ENCODE measurements at places on chromosomes 2 and 18. TPM values are rescaled to one million over a fixed set of nuclear protein-coding genes. Genes with fewer than 3 reads are reported as not detected.

DNA sequence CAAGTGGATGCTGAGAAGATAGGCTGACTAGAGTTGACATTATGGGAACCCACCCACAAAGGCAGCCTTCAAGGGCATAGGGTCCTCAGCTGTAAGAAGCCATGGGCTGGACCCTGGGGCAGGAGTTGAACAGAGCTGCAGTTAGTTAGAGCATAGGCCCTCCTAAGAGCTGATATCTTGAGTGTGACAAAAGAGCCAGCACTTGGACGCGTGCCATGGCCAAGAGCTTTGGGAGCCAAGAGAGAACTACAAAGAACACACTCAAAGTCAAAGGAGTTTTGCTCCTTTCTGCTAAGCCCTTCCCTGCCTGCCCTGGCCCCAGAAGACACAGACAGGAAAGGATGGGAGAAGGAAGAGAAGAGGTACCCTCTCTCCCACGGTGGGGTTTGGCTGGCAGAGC lies 29.9 kb upstream of the AGAP1 start:
- no peak for DNase-seq

DNA sequence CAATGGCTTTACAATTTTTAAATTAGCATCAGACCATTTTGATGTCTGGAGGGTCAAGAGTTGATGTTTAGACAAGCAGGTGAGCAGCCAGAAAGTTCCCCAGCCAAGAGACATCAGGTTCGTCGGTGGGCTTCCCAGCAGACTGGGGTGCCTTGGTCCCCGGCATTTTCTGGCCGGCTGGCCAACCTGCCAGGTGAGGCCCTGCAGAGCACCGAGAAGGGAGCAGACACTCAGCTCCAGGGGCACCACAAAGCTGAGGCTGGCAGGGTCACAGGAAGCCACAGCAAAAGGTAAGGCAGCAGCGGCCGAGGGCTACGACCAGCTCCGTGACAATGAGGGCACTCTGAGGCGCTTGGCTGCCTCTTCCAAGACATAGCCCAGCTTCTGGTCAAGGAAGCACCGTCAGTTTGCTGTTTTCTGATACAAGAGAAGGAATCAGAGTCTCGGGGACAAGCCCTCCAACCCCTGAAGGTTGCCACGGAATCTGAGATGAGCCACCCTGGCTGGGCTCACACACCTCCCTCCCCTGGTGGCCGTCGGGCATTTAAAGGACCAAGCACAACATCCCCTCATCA lies 229.0 kb downstream of the MGAT5 start:
- DNase-seq: no peak

- DNase-seq: no peak
Observed at GRCh38 chr2:113217455-113218282, 43.9 kb downstream of the PSD4 start.

DNA sequence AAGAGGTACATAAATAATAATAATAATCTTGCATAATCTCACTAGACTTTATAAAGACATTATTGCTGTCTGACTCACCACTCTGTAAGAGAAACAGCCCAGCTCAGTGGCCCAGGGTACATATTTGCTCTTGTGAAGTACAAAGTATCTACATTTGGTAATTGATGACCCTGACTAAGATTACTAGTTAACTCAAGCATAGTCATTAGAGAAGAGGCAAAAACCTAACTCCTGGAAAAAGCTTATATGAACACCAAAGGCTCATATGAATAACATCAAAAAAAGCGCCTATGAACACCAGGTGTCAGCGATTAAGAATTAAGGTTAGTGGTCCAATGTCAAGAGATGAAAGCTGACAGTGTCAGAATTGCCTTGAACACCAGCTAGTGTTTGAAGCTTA lies 38.4 kb downstream of the RAD51AP2 start:
- DNase-seq: no peak

EEF1B2 gene
- 1,194 TPM for total RNA-seq

STARD6 gene
- not detected for total RNA-seq
